ENCODE measurements at places on chromosomes 16 and 17. TPM values are rescaled to one million over a fixed set of nuclear protein-coding genes. Genes with fewer than 3 reads are reported as not detected.

PSMD3 gene
- total RNA-seq = 82.5 TPM

CA4 gene
- not detected for total RNA-seq

KRTAP4-4 gene
- not detected for total RNA-seq

MAP3K14 gene
- 25.9 TPM for total RNA-seq

FCSK gene
- total RNA-seq = 24.3 TPM

SLC25A39 gene
- total RNA-seq = 117 TPM
